Left colon (tissue), 2 donors: ENCODE measurements at places on chromosomes 2 and 18.

- DNase-seq = no peak
Observed at GRCh38 chr2:114265261-114265660, 177.2 kb upstream of the DPP10 start.

- peak; percentile 51 for DNase-seq
Observed at GRCh38 chr2:112623913-112624777, 21.6 kb upstream of the SLC20A1 start.

- no peak for DNase-seq
Observed at GRCh38 chr2:190716176-190716807, 67.4 kb downstream of the NAB1 start.

GRCh38 chr18:70246061-70246466 lies 40.6 kb upstream of the RTTN start:
- no peak for DNase-seq

GRCh38 chr2:15738225-15738546 lies 146.5 kb downstream of the DDX1 start:
- DNase-seq = no peak

DNA sequence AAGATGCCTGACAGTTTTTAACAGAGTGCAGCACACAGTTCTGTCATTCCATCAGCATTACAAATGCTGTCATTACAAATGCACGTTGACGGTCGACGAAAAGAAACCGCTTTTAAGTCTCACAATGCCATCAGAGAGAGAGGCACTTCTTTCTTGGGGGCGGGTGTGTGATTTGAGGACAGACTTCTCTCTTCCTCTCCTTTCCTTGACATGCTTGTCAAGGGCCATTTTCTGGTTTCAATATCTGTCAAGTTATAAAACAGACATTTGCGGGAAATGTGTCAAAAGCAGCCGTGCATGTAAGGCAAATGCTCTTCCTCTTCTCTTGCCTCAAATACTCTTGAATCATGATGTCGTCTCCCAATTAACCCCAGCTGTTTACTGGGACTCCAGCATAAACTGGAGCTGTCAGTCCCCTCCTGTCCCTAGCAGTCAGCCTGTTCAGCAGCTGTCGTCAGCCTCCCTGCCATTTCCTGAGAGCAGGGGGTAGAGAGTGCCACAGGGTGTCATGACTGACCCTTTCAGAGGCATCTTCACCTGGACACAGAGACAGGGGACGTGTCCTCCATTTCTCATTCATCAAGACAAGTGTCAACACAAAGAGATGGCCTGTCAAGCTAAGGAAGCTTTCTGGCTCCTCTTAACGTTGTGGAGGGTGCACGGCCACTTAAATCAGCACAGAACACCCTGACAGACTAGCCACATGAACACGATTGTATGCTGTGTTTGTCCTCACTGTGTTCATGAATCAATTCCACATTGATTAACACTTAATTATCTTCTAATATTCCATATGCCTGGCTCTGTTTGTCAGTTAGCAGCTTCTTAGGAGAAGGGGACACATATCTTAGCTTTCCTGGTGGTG lies 305.4 kb upstream of the RAB6C start:
- DNase-seq = no peak

DNA sequence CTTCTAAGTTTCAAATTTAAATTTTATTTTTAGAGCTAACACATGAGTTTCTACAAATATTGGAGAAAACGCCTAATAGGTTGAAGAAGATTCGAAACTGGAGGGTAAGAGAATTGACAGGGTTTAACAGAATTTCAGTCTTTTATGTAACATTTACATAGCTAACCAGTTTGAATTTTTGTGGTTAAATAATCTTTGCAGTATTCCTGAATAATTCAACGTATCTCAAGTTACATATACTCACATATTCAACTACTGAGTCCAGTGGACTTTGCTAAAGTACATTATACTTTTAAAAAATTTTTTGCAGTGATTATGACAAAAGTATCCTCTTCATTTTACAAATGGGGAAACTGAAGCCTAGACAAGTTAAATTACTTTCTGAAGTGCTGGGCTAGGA lies 34.0 kb downstream of the CCNT2 start:
- DNase-seq = no peak

- DNase-seq = no peak
Observed at GRCh38 chr2:26998323-26998722, 27.9 kb downstream of the MAPRE3 start.

GRCh38 chr18:31679133-31679742 lies 5.1 kb downstream of the B4GALT6 start:
- no peak for DNase-seq

- DNase-seq = no peak
Observed at GRCh38 chr2:96934831-96935540, 51.4 kb downstream of the FAM178B start.

DNA sequence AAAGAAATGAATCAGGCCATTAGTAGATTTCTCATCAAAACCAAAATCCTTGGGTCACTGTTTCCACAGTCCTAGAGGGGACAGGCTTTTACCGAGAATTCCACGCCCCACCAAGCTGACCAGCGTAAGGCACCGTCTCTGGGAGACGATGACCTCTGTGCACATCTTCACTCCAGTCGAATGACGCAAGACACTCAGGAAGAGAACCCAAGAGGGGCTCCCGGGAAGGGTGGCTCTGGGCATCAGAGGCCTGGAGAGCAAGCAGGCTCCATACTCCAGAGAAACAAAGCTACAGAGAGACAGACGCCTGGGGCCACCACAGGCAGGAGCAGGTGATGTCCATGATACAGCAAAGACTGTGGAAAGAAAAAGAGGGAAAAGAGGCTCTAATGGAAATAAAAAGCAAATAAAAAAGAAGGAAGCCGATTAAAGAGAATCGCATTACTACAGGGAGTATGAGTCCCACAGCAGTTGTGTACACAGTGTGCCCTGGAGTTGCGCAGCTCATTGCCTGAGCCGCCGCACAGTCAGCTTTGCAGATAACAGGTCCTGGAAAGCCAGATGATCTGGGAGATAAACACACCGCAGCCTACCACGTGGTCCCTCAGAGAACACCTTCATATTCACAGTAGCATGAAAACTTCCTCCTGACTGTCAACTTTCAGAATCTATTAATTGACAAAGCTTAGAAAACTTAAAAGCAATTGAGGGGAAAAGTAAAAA lies 572.7 kb upstream of the SALL3 start:
- DNase-seq = peak; percentile 70
